Muscle of arm (tissue), 14 donors: ENCODE measurements at places on chromosomes 7 and 10. TPM values are rescaled to one million over a fixed set of nuclear protein-coding genes. Genes with fewer than 3 reads are reported as not detected.

DNA sequence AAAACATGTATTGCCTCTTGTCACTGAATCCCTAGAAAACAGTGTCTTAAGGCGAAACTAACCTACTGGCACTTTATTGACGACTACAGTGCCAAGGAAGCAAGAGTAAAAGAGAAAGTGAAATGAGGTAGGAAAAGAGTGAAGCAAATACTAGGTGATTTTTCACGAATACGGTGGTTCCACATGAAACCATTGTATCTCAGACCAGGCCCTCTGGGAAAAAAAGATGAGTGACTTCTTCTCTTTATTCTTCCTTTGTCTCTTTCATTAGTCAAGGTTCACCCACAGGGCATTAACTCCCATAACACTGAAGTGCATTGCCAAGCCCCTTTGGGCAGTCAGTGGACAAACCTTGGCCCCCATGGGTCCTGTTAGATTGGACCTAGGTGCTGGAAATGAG is 16.2 kb upstream of the MACC1 start:
- no peak for DNase-seq

DNA sequence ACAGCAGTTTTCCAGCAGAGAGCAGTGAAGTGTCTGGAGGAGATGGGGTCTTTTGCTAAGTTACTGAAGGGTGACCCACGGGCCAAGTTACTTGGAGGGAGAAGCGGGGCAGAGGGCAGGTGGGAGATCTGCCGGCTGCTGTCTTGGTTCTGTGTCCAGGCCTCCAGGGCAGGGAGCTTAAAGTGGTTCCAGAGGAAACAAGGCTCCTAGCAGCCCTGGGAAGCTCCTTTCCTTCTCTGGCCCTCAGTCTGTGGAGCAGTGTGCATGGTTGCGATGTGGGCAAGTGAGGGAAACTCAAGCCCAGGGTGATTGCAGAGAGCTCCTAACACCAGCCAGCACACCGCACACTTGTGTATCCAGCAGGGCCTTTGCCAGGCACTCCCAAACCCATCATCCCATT is 6.3 kb downstream of the GHRHR start:
- DNase-seq, result no peak

DNA sequence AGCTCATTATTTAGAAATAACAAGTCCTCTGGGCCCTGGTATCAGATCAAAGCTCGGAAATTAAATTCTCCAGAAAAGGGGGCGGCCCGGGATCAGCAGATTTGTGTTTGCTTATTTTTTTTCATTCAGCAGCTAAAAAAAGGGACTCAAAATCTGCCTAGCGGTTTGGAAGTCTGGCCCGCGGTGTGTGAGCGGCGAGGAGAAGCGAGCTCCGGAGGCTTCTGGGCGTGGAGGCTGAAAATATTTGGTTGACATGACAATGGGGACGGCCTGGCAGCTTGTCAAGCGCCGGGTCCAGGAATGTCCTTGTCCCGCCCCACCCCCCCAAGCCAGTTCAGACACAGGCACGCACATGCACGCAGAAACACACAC is 43.4 kb downstream of the FOXL3 start:
- DNase-seq, result peak; percentile 84

DNA sequence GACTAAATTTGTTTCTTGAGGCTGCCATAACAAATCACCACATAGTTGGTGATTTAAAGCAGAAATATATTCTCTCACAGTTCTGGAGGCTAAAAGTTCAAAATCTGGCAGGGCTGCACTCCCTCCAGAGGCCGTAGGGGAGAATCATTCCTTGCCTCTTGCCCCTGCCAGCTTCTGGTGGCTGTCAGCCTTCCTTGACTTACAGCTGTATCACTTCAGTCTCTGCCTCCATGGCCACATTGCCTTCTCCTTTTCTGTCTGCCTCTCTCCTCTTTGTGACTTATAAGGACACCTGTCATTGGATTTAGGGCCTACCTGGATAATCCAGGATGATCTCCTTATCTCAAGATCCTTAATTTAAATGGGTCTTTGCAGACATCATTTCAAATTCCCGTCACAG is 5.8 kb upstream of the LRRC4 start:
- no peak for DNase-seq

GRCh38 chr10:35650894-35651293 is 8.8 kb upstream of the FZD8 start:
- DNase-seq, result no peak

DNA sequence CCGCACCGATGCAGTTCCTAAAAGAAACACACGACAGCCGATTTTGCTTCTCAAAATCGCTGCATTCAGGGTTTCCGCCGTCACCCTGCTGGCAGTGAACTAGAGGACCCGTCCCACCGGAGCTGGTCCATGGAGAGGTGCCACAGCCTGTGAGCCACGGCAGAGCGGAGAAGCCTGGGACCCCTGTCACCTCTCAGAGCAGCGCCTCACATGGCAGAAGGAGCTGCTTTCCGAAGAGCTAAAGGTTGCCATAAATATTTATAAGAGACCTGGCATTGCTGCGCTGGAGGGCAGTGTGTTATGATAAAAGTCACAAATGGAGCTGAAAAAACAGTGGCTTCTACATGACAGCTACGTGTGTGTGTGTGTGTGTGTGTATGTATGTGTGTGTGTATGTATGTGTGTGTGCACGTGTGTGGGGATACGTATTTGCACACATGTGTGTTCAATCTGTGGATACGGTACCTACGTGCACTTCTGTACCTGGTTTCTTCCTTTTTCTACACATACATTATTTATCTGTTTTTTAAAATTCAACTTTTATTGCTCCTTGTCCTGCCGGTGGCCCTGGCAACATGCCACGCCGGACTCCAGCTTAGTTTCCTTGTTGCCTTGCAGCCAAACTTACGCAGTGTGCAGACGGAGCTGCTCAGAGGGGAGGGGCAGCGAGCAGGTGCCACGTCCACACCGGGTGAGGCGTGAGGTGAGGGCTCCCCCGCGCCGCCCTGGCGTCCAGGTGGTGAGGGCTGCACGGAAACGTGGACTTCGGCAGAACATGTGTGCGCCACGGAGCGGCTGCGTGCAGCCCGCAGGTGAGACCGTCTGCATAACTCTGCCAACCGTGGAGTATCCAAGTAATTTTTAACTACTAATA is 115.2 kb upstream of the PITRM1 start:
- DNase-seq, result no peak

DNA sequence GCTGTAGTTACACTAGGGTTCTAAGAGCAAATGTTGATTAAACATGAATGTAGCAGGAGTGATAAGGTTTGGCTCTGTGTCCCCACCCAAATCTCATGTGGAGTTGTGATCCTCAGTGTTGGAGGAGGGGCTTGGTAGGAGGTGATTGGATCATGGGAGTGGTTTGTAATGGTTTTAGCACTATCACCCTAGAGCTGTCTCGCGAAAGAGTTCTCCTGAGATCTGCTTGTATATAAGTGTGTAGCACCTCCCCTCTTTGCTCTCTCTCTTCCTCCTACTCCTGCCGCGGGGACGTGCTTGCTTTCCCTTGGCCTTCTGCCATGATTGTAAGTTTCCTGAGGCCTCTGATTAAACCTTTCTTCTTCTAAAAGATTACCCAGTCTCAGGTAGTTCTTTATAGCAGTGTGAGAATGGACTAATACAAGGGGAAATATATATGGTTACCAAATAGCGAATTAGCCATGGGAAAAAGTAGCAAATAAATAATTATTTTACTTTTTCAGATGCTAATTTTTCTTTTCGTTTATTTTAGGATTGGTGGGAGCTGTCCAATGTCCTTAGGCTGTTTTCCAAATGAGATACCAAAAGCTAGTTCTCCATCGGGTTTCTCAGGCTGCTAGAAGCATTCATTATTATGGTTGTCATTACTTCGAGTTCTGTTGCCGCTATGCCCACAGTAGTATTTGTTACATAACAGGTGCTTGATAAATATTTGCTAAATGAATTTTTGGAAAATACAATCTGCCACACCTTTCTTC is 58.7 kb downstream of the PTEN start:
- DNase-seq, result no peak

GRCh38 chr10:110714356-110714755 is 70.2 kb downstream of the RBM20 start:
- DNase-seq, result no peak

DNA sequence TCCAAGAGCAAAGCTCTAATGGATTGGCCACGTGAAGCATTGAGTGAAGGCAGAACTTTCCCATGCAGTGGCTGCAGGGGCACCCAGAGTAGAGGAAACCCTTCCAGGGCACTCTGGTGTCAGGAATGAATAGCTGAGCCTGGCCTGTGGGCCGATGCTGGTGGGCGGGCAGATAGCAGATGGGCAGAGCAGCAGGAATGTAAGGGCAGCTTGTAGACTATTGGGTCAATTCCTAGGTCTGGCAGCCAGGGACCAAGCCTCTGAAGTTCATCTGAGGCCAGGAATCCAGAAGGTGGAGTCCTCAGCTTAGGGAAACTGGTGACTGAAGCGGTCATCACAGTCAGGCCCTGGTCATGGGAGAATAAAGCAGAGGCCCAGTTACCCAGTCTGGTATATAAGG is 115.4 kb downstream of the TMEM178B start:
- DNase-seq, result no peak

DNA sequence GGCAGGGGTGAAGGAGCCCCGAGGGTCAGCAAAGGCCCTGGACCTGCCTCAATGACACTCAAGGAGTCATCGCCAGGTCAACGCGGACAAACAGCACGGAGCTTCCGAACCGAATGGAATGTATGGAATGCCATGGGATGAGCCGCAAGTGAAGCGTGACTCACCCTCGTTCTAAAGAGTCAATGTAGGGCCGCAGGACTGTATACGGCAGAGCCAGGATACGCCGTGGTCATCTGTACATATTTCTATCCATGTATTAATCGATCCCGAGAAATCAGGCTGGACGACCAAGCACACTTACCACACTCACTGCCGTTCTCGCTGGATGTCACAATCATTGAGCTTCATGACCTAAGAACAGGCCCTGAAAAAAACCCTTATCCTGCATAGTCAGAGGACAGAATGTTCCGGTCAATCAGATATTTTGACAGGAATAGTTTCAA is 4.3 kb downstream of the SNX8 start:
- no peak for DNase-seq

GRCh38 chr7:33432821-33433220 is 303.5 kb downstream of the BBS9 start:
- no peak for DNase-seq

Gene C7orf33
- polyA plus RNA-seq, result 0.99 TPM

Gene CD36
- 347 TPM for polyA plus RNA-seq

Gene TIAL1
- 159 TPM for polyA plus RNA-seq

Gene PDZD8
- polyA plus RNA-seq, result 19.3 TPM

Gene TDRD1
- 0.11 TPM for polyA plus RNA-seq

Gene ADRA2A
- not detected for polyA plus RNA-seq
